ENCODE measurements at places on chromosomes 2 and 18. TPM values are rescaled to one million over a fixed set of nuclear protein-coding genes. Genes with fewer than 3 reads are reported as not detected.

The XDH gene
- total RNA-seq: 1.4 TPM

DNA sequence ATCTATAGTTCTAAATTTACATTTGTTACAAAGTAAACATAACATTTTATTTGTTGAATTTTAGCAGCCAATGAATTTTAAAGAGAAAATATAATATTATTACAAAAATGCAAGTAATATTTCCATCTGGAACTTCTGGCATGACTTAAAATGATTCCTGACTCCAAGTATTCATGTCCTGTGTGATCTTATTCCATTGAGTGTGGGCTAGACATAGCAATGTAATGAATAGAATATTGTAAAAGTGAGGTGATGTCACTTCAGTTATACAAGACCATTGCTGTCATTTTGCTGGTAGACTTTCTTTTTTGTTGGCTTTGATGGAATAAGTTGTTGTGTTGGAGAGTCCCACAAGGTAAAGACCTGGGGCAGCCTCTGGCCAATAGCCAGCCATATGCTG lies 912.2 kb upstream of the PIK3C3 start:
- ATAC-seq: no peak

DNA sequence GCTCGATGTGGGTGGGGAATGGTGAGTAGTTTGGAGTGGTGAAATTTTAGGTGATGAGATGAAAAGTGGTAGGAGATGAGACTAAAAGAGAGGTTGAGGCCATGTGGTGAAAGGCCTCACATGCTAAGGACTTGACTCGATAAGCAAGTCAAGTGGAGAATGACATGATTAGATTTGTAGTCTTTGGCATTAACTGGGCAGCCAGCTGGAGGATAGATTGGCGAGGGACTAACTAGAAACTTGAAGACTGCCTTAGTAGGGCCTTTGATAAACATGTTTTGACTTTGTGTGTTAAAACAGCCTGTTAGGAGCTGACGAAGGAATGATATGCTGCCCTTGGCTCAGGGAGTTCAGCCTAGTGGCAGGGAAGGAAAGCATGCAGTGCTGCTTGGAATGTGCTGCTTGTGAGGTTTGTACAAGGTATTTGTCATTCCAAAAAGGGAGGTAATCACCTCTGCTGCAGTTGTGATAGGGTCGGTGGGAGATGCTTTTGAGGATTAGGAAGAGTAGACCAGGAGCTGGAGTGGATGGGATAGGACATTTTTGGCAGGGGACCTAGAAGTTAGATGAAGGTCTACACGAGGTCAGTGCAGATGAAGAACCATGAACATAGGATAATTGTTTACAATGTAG lies 22.0 kb downstream of the PHLPP1 start:
- ATAC-seq: no peak

GRCh38 chr2:205969584-205969983 lies 116.4 kb downstream of the INO80D start:
- ATAC-seq: no peak

- no peak for ATAC-seq
Measured at GRCh38 chr2:172878260-172878659, 142.6 kb downstream of the RAPGEF4 start.

All from activated T-helper 17 cell treated with anti-CD3 and anti-CD28 coated beads, Interleukin-2, amount 50 U/mL, for 72 hours (primary cell).